ENCODE measurements at places on chromosomes 3 and 15. TPM values are rescaled to one million over a fixed set of nuclear protein-coding genes. Genes with fewer than 3 reads are reported as not detected.

DNA sequence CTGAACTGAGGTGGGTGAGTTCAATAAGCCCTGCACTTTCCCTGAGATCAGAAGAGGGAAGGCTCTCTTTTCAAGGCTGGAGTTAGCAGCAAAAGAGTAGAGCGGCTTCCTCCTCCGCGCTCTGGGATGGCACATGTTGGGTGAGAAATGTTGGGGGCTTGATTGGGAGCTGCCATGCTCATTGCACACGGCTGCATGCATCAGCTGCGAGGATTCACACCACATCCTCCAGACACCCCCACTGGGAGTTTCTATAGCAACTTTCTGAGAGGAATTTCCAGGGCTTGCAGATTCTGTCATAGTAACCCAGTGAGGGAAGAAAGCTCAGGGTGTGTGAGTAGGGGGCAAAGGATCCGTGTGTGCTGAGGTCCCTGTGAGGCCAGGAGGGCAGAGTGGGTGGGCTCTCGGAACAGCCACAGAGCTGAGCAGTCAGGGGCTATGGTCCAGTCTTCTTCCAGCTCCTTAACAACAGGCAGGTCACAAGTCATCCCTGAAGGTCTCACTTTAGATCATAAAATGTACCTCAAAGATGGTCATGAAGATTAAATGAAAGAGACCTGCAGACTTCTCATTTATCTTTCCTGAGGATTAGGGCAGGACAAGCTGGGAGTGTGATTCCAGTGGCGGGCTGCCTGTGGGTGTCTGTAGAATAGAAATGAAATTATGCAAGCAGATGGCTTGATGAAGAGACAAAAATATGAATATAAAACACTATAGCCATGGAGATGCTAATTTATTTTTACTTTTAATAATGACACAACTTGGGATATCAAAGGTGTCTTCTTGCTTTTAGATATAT is 75.7 kb upstream of the CHRNA7 start:
- DNase-seq = no peak

GRCh38 chr3:128483657-128484403 is 9.2 kb downstream of the GATA2 start:
- DNase-seq = no peak

GRCh38 chr3:47016934-47017435 is 37.5 kb downstream of the NBEAL2 start:
- DNase-seq = no peak

DNA sequence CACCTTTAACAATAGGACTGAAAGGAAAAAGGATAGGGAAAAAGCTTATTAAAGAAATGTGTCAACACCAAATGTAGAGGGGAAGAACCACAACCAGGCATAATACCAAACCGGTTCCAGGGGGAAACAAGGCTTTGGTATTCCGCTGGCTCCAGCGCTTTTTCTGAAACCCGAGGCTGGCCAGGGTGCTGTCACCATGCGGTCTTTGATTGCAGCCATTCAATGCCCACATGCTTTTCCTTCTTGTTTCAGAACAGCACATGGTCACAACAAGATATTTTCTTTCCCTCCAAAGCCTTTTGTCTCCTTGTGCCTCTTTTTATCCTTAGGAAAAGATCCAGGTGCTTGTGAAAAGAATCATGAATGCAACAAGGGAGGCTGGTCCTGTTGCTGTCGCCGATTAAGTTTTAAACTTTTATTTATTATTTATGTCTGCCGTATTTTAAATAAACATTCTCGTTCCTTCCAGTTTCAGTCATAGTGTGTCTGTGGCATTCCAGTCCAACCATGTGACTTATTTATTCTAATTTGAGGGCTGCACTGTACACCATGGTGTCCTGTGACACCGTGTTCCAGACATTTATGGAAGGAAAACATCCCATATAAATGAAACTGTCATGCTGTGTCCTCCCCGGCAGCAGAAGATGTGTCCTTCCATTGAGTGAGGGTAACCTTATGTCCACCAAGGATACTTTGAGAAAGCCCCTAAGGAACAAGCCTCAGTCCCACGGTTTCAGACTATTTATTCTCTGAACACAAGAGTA is 41.1 kb downstream of the CCK start:
- no peak for DNase-seq

DNA sequence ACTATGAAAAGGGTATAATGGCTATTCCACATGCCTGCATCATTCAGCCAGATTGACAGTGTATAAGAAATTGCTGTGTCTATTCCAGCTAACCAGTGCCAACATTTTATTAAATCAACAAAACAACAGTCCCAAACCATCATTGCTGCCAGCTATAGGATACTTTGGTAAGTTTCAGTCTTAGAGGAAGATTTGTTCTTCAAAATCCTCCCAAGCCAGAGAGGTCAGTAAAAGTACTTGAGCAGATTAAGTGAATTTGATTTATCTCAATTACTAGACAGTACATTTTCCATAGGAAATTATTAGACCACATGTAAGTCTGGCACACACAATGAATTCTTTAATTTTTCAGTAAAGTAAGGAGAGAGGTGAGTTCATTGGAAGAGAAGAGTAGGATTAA is 50.7 kb downstream of the TFG start:
- no peak for DNase-seq

- DNase-seq = no peak
Observed at GRCh38 chr15:89550427-89550826, 24.8 kb upstream of the TICRR start.

DNA sequence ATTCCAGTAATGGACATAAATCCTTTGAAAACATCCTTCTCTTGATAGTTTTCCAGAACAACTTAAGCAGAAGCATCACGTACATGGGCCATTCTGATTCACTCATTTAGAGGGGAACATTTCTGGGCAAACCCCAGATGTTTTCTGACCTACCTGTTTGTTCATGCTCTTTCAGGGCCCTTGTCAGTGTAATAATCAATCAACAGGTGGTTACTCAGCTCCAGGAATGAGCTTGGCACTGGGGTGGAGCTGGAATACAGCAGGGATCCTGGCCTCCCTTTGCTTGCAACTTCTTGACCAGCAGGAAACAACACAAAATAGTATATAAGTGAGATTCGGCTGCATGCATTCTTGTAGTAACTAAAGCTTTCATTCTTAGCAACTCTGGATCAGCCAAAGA is 9.2 kb upstream of the UBE2E1 start:
- no peak for DNase-seq

GRCh38 chr3:113288881-113289280 is 77.5 kb downstream of the BOC start:
- no peak for DNase-seq

- no peak for DNase-seq
Observed at GRCh38 chr3:47443611-47443995, 32.1 kb downstream of the SCAP start.

DNA sequence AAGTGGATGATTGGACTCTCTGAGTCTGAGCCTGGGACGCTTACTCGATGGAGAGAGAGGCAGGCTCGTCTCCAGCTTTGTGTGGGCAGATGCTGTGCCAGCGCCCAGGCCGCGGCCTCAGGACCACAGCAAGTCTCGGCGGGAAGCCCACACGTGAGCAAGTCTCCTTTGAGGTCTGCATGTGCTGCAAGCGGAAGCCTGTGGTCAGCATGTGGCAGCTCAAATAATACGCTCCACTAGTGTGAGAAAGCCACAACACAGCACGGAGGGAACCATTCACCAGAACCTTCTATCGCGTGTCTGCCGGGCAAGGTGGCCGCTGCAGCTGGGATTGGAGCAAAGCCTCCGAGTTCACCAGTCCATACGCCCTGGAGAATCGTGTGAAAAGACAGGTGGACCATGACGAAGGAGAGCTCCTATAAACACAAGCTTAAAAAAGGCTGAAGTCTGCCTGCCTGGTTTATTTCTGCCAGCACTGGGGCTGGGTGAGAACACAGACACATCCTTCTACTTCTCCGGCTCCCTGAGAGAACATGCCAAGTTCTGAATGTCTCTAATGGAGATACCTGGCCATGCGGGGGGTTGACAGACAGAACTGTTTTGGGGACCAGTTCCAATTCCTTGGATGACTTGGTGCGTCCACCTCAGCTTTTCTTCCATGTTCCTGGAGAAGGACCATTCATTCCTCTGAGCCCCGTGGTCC is 82.0 kb upstream of the LRIG1 start:
- DNase-seq = no peak

DNA sequence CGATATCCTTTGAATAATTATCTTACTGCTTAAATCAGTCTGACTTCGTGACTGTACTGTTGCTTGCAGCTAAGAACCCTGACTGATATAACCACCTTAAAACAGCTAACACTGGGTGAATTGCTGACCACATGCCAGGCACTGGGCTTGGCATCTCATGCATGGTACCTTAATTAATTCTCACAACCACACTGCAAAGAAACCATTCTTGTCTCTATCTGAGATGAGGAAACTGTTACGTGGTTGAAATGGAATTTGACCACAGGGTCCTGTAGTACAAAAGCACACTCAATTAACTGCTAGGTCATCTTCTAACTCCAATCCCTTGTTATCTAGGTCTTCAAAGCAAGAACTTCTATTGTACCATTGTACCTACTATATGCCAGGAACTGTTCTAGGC is 92.7 kb upstream of the PRICKLE2 start:
- no peak for DNase-seq

DNA sequence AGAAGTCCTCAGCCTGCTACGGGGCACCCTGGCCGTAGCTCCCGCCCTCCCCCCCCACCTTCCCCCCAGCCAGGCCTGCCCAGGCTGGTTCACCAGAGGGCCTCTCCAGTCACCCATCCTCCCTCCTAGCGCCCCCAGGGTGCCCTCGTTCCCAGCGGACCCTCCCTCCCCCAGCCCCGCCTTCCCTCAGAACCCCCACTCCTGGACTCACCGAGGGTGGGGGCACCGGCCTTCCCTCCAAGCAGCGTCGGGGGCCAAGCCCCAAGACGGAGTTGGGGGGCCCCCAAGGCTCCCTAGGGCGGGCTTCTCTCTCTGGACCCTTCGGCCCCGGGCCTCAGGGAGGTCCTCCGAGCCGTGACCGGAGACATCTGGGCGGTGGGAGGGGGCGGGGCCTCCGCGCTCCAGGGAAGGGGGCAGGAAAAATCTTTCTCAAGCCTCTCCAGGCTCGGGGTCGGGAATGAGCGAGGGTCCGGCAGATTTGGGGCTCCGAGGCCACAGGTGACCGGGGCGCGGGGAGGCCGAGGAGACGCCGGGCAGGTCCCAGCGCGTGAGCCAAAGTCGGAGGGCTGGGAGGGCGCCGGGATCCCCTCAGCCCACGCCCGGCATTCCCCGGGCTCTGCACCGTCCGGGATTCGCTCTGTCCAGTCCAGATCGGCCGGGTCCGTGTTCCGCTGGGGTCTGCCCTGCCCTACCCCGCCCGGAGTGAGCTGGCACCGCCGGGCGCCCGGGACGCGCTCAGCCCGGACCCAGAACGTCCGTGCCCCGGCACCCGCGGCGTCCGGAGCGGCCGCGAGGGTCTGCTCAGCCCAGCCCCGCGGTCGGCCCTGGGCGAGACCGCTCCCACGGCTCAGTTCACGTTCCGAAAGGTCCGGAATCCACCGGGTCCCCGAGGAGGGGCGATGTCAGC is 999 bp downstream of the INSYN1 start:
- no peak for DNase-seq

GRCh38 chr15:95988574-95988887 is 342.0 kb upstream of the NR2F2 start:
- peak; percentile 73 for DNase-seq

DNA sequence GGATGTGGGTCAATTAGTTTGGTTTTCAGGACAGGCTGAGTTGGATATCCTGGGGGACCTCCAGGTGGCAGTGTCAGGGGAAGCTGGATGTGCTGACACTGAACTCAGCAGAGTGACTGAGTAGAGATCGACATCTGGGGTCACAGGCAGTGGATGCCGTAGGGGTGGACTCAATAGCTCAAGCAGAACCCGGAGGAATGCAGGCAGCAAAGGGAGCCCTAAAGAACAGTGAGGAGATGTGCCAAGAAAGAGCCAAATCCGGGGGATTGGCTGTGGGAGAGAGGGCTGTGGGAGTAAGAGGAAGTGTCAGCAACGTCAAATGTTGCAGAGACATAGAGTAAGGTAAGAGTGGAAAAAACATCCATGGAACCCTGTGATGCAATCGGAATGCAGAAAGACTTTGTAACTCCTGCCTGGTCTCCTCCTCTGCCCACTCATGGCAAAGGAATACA is 11.6 kb downstream of the CCR5AS start:
- no peak for DNase-seq

- no peak for DNase-seq
Observed at GRCh38 chr3:195956577-195956976, 48.2 kb upstream of the TNK2 start.

GRCh38 chr3:128337305-128337704 is 129.4 kb downstream of the DNAJB8 start:
- DNase-seq = no peak

DNA sequence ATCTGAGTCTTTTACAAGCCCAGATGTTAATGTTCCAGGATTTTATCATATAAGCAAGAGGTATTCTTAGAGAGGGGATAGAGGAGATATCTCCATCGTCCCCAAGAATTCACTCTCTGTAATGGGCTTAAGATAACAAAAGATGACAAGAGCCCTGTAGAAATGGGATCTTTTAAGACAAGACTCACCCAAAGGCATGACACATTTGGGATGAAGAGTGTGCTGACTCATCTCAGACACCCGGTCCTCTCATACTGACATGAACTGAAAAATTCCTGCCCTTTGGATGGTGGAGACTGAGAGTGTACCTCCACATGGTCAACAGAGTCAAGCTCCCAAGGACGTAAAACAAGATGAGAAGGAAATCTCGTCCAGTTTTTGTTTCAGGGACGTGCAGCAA is 11.0 kb downstream of the LEKR1 start:
- DNase-seq = no peak

GRCh38 chr3:12999147-13000140 is 73.8 kb downstream of the IQSEC1 start:
- no peak for DNase-seq

DNA sequence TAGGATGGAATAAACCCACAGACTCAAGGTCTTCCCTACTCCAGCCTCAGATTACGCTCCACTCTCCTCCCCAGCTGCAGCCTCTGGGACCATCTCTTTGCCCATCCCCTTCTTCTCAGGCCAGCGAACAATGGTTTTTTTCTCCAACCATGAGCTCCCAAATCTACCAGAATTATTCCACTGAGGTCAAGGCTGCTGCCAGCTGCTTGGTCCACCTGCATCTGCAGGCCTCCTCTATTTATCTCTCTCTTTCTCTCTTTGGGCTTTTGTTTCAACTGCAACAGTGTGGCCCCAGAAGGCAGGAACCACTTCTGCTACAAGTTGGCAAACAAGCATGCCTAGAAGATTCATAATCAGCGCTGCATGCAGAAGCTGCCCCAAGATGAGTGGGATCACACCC is 19.1 kb downstream of the CHRM5 start:
- DNase-seq = no peak

- DNase-seq = no peak
Observed at GRCh38 chr3:176579711-176580185, 617.5 kb downstream of the TBL1XR1 start.

- DNase-seq = no peak
Observed at GRCh38 chr3:168251371-168251770, 155.6 kb upstream of the GOLIM4 start.

The GOLGA6A gene
- not detected for polyA plus RNA-seq

The DAZL gene
- polyA plus RNA-seq = 0.04 TPM

The TXNRD3 gene
- 18.9 TPM for polyA plus RNA-seq

The TGM5 gene
- polyA plus RNA-seq = 0.09 TPM

The PPP1R14D gene
- polyA plus RNA-seq = 0.30 TPM

The COLQ gene
- 9.0 TPM for polyA plus RNA-seq

The LRRC31 gene
- not detected for polyA plus RNA-seq

The ASB14 gene
- polyA plus RNA-seq = 1.9 TPM

The DHX30 gene
- 58.9 TPM for polyA plus RNA-seq

The CCR3 gene
- polyA plus RNA-seq = 0.35 TPM

The C2CD4A gene
- 0.04 TPM for polyA plus RNA-seq

The SYNPR gene
- 0.27 TPM for polyA plus RNA-seq

The RARRES1 gene
- 91.7 TPM for polyA plus RNA-seq

The AADAC gene
- polyA plus RNA-seq = 1.1 TPM

The KCNMB3 gene
- 11.8 TPM for polyA plus RNA-seq

The NTRK3 gene
- polyA plus RNA-seq = 7.1 TPM

Data from right lung (tissue), 10 donors.